ENCODE measurements at places on chromosomes 5 and 9.

DNA sequence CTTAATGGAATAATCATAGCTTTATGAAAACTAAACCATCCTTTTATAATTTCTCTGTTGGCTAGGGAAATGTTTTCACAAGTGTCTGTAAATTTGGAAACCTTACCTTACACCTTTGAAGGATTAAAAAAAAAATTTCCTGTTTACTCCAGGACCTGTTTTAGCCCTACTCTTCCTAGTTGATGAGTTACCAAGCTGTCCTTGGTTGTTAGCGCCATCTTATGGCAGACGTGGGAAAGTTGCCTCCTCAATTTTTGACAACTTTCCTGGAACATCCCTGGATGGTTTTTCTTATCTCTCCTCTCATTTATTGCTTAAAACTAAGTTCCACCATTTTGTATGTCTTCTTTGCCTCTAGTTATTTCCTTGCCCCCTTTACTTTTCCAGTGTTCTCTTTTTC is 25.7 kb downstream of the ZSWIM6 start:
- DNase-seq, result no peak

DNA sequence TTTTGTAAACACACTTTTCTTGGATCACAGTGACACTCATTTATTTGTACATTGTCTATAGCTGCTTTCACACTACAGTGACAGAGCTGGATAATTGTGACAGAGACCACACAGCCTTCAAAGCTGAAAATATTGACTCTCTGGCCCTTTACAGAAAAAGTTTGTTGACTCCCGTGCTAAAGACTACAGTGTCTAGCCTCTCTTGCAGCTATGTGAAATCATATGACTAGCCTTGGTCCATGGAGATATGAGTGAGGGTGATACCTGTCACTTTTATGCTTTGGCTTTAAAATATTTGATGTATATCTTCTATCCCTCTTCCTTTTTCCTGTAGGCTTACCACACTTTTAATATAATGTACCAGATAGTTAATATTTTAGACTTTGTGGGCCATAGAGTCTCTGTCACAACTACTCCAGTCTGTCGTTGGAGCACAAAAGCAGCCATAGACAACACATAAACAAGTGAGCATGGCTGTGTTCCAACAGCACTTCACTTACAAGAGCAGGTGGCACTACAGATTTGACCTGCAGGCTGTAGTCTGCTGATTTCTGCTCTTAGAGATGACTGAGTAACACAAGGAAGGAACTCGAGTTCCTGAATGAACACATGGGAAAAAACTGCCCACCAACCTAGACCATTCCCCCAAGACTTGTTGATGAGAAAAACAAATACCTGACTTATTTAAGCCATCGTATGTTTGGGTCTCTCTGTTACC is 73.5 kb upstream of the ANKRD55 start:
- peak; percentile 44 for DNase-seq

GRCh38 chr5:675871-676698 is 17.1 kb downstream of the TPPP start:
- no peak for DNase-seq

DNA sequence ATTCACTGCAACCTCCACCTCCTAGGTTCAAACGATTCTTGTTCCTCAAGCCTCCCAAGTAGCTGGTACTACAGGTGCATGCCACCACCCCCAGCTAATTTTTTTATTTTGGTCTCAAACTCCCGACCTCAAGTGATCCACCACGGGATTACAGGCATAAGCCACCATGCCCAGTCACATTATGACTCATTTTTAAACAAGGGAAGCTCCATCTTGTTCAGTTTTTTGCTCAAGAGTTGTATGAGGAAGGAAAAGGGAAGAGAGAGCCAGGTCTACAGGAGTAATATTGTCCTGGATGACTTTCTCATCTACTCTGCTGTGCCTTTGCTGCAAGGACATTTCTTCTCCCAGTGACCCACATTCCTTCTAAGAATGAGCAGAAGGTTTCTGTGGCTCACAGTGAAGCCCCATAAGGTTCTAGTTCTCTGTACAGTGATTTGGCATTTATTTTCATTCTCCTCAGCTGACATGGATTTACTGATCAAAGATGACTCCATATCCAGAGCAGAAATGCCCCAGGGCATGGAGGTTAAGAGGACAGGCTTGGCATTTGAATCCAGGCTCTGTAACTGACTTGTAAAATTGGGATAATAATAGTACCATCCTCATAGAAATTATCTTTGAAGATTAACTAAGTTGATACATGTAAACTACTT is 153.5 kb downstream of the CDH6 start:
- no peak for DNase-seq

GRCh38 chr5:157816682-157817386 is 42.1 kb downstream of the CLINT1 start:
- DNase-seq, result peak; percentile 32

DNA sequence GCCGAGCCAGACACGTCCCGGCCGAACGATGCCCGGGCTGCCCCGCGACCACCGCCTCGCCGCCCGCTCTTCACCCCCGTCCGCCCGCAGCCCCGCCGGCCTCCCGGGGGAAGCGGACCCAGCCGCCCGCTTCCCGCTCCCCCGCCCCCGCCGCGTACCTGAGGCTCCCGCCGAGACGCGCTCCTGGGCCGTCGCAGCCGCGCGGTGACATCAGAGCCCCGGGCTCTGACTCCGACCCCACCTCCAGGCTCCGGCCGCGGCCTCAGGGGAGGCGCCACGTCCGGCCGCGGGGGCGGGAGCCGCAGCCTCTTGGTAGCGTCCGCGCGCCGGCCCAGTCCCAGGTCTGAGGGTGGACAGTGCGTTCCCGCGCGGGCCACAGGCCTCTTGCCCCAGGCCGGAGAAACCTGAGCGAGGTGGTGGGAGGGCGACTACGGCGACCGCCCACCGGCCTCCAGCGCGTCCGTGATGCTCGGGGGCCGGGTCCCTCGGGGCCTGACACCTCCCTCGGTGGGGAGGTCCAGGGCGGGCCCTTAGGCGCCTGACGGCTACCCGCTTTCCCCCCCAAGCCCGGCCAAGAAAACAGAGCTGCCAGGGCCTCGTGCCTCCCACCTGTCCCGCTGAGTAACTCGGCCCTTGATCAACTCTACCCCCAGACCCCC is at the start of gene SHROOM1:
TSS of gene SHROOM1 (minus strand) at position 212 of the 659 bp plus-strand sequence. CDS start 4,507 bp downstream, outside the sequence.
- no peak for DNase-seq

DNA sequence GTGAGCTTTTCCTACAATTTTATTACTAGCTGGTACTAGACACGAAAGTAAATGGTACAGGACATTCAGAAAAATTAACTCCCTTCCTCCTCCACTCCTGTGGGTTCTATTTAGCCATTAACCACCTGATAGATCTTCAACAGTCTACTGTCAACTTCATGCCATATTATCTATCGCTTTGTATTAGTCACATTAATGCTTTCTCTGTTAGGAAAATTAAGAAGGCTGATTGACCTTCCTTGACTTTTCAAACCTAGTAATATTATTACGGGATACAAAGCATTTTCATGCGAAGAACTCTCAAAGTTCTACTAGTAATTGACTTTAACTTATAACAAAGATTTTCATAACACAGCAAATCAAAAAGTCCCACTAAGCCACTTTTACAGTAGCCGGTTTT is 1.2 kb downstream of the TEX10 start:
- DNase-seq, result no peak

DNA sequence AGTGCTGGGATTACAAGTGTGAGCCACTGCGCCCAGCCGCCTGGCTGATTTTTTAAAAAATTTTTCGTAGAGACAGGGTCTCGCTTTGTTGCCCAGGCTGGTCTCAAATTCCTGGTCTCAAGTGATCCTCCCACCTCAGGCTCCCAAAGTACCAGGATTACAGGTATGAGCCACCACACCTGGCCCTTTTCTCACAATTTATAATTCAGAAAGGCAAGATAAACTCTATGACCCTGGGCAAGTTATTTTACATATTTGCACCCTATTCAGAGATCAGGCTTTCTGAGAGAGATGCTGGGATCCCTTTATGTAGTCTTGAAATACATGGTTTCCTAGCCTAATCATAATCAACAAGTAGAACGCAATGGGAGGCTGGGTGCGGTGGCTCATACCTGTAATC is 20.6 kb downstream of the ZNF346 start:
- no peak for DNase-seq

DNA sequence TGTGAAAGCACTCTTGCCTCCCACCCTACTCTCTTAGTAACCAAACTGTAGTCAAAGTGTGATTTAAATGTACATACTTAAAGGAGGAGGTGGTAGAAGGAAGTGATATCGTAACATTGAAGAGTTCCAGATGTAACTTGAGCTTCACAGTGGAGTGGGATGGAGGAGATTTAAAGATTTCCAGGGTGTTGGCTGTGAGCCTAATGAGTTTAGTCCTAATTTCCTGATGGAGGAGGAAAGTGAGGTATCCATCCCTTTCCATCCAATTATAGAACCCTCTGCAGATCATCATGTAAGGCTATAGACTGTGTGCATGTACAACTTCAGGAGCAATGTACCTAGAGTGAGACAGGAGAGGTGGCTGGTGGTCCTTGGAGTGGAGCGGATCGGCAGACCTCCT is 1163.9 kb upstream of the SEMA6A start:
- DNase-seq, result no peak

DNA sequence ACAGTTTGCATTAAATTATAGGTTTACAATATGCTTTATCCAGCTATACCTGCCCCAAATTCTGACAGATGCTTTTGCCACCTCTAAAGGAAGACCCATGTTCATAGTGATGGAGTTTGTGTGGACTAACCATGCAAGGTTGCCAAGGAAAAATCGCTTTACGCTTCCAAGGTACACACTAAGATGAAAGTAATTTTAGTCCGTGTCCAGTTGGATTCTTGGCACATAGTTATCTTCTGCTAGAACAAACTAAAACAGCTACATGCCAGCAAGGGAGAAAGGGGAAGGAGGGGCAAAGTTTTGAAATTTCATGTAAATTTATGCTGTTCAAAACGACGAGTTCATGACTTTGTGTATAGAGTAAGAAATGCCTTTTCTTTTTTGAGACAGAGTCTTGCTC is 41.0 kb downstream of the FXN start:
- no peak for DNase-seq

DNA sequence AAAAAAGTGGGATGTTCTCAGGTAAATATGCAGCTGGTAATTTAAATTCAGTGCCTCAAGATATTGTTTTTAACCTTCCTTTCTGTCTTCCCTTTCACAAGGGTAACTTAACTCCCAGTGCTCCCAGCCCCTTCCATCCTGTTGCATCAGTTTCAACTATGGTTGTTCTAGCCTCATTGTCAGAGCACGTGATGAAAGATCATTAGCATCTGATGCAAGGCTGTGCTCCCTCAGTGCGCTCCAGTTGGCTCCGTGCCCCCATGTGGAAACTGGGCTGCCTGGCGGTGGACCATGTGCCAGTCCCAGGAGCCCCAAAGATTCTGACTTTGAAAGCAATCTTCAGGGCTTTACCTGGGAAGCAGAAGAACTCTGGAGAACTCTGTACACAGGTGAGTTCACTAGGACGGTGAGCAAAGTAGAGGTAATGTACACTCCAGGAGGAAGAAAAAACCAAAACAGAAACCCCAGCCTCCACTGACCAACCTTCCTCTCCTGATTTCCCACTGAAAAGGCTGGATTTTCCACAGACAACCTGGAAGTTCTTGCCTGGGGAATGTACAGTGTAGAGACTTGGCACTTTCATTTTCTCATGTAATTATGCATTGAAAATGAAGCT is 96.9 kb downstream of the SLC1A3 start:
- no peak for DNase-seq

GRCh38 chr5:97874491-97874890 is 691.4 kb upstream of the RIOK2 start:
- DNase-seq, result no peak

DNA sequence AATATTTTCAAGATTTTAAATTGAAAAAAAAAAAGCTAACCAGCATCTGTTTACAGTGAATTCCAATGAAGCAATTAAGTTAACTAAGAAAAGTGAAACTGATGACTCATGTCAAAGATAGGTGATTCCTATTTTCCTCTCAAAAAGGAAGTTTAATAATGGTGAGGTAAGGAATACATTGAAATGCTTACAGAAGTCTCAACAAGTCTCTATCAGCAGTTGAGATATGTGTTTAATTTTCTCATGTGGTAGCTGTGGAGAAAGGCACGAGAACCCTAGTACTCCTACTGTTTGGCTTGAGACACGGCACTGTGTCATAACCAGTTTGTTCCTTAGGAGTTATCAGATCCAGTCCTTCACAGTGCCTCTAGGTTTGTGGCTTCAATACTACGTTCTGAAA is 114.5 kb downstream of the SLC25A46 start:
- no peak for DNase-seq

DNA sequence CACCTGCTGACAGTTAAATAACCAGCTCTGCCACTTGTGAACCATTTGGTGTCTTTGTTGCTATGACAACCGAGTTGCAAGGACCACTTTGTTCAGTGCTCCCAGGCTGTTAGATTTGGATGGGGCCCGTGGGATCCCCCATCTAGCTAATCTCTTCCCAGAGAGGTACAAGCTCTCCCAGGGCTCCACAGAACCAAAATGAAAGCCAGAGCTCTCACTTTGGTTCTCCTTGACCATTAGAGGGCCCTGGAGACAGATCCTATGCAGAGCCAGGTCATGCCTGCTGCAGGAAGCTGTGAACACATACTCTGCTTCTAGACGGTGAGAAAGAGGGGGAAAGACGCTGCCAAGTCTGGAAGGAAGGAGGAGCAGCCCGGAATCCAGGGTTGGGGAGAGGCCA is 224.6 kb downstream of the GABBR2 start:
- DNase-seq, result no peak

DNA sequence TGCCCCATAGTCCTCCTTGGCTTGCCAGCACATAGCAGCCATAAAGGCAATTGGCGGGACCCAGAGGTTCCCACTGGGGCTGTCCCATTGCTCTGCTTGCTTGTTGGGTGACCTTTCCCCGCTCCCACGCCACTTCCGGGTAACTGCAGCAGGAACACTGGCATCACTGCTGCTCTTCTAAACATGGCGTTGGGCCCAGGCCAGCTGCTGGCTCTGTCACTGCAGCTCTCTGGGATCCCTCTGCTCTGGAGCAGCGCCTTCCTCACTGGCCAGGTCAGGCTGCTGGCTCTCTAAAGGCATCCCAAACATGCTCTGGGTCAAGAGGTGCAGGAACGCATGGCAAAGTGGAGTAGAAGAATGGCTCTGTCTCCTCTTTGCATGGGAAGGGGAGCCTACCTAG is 92.9 kb downstream of the DRD1 start:
- no peak for DNase-seq

DNA sequence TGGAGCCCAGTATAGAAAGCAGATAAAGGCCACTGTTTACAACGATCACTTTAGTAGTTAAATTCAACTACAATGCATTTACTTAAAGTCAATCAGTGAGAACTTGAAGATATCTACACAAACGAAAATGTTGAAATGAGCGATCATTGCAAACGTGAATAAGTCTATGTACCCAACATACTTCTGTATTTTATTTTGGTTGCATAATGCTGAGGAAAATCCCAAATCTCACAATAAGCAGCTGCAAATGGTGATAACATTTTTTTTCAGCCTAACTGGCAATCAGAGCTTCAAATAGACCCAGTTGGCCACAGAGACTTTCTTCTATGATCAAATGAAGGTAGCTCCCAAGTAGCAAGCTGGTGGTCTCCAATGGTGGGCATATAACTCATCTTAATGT is 32.1 kb downstream of the PDGFRB start:
- no peak for DNase-seq
